ENCODE measurements at places on chromosomes 5 and 9.
A peak's percentile ranks its signal among the peaks of the same experiment; 100 is the strongest.

DNA sequence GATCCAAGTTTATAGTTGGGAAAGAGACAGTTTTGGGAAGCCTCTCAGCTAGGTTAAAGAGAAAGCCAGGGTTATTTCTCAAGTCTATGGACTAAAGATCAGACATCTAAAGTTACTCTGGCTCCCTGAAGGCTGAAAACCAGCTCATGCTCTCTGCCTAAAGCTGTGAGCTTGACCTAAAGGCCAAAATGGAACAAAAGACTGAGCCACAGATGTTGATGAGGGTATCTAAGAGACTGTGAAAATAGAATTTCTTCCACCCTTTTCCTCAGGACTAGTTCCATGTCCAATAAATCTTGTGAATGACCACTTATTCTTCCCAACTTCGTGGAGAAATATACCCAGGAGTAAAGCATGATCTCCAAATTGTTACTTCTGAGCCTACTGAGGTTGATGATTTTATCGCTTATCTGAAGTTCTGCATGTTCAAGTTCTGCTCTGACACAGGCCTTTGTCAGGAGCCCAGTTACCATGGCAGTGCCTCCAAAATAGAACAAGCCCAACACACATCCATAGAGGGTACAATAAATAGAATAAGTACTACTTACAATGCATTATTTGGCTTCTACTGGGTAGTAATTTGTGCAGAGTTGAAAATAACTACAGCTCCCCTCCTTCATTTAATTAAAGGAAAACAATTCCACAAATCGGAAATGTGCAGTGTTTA, 373.6 kb downstream of the NTRK2 start:
- no peak for DNase-seq

DNA sequence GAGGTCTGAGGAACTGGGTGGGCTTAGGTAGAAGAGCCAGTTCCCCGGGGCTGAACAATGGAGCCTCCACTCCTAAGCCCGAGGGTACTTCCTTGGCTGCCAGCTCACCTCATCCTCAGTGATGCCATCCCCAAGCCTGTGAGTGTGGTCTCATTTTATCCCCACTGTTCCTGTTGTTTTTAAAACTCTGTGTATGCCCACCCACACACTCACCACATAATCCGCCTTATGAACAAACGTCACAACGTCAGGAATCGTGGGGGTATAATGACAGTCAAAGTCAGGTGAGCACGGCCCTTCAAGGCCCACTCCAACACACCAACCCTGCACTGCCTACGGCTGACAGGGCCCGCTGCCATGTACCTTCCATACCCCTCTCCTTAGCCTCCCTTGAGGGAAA, 61.1 kb downstream of the PTCH1 start:
- no peak for DNase-seq

GRCh38 chr5:92309336-92309991, 926.3 kb upstream of the ARRDC3 start:
- no peak for DNase-seq

GRCh38 chr5:132251220-132251725, 6.2 kb upstream of the PDLIM4 start:
- DNase-seq: peak; percentile 28

DNA sequence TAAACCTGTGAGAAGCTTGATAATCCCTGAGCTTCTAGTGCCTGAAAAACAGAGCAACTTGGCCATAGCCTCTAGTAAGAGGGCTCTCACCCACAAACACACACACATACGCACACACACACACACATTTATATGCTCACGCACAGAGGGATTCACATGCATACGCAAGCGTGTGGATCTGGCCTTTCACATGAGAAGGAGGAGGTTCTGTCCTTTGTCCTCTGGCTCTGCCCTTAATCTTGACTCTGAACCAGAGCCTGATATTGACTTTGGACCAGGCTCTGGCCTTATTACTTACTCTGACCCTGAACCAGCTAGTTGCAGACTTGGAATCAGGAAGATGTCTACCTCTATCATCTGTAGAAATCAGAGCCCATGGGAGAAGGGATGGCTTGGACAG, 10.0 kb upstream of the P4HA2 start:
- DNase-seq: no peak

GRCh38 chr9:131798246-131798645, 58.4 kb upstream of the RAPGEF1 start:
- DNase-seq: no peak

Measured in NCI-H226 (cell line).